AG09309 (cell line): ENCODE measurements at places on chromosomes 5 and 9.
A peak's percentile ranks its signal among the peaks of the same experiment; 100 is the strongest.

DNA sequence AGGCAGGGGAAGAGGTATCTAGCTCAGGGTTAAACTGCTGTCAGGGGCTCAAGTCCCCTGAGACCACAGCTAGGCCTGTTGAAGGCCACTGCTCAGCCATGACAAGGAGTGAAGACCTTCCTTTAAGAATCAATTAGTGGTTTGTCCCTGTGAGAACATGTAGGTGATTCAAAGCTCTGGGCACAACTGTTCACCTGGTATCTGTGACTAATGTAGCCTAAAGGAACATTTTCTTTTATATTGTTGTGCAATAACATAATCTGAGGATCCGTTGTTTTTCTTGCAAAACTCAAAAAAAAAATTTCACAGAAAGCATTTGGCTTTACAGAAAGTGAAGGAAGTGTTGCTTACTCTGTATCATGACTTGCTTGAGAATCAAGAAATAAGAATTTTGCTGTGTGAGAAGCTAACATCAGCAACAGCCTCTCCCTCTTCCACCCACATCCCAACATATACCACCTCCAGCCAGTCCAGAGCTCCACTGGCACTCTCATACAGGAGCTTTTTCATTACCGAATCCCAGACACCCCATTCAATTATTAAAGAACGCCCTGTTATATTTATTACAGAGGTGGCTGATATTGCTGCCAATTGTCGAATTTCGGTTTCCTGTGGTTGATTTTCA lies 807.0 kb downstream of the TLE4 start:
- DNase-seq, result no peak

GRCh38 chr5:2575871-2576270 lies 175.6 kb downstream of the IRX2 start:
- no peak for DNase-seq

DNA sequence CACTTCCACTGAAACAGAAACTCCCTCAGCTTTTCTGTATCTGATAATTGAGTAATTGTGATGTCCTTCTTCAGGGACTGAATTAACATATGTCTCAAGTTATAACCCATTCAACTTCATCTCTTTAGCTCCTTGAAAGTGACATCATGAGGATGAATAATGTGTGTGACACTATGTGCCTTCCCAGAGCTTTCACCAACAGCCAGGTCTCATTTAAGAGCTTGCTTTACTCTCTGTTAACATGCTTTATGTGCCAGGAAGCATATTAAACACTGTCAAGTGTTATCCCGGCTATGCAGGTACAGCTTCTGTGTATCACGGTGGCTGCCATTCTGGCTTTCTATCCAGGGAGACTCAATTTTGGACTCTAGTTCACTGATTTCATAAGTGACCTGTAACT lies 799.9 kb downstream of the CDH12 start:
- DNase-seq, result no peak

- DNase-seq, result no peak
These were observed 58.3 kb upstream of the SEMA6A start for GRCh38 chr5:116632890-116633289.

DNA sequence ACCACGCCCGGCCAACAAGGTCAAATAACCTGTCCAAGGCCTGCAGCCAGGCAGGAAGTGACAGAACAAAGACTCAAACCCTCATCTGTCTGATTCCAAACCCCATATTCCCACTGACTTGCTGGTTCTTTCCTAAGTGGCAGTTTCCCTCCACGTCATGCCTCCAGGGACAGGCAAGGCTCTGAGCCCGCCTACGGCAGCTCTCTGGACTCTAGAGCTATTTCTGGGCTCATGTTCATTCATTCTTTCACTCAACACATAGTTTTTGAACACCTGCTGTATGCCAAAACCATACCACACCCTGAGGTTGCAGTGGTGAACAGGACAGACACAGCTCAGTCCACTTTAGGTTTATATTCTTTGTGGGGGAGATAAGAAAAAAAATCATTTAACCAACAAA lies 5.2 kb upstream of the FBP1 start:
- no peak for DNase-seq

GRCh38 chr5:174293481-174293880 lies 248.0 kb downstream of the NSG2 start:
- no peak for DNase-seq

- DNase-seq, result no peak
These were observed 8.1 kb downstream of the GSN start for GRCh38 chr9:121275781-121276658.

DNA sequence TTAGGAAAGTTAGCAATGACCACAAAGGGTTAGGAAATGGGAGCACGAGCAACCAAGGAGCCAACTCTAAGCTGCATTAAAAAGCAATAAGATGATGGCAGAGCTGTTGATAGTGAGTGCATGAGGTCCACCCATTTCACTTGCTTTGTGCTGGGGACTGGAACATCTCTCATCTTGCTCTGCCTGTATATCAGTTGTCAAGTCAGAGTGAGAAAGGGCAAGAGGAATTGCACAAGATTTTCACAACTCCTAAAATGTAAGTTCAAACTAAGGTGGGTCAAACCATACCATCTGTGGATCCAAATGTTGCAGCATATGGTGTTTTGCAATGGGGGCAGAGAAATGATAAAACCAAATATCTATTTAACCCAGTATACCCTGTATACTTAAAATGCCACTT lies 2.8 kb upstream of the ESM1 start:
- DNase-seq, result no peak

GRCh38 chr9:87181670-87182069 lies 234.4 kb upstream of the GAS1 start:
- DNase-seq, result no peak

- no peak for DNase-seq
These were observed 111.5 kb downstream of the KDM4C start for GRCh38 chr9:6869081-6869948.

- no peak for DNase-seq
These were observed 941.4 kb upstream of the CTNND2 start for GRCh38 chr5:12845549-12846159.

GRCh38 chr5:67146574-67146973 lies 50.0 kb downstream of the CD180 start:
- no peak for DNase-seq

- DNase-seq, result no peak
These were observed 67.7 kb upstream of the CCL21 start for GRCh38 chr9:34777666-34778065.

GRCh38 chr9:89864257-89864656 lies 259.4 kb downstream of the GADD45G start:
- DNase-seq, result no peak

DNA sequence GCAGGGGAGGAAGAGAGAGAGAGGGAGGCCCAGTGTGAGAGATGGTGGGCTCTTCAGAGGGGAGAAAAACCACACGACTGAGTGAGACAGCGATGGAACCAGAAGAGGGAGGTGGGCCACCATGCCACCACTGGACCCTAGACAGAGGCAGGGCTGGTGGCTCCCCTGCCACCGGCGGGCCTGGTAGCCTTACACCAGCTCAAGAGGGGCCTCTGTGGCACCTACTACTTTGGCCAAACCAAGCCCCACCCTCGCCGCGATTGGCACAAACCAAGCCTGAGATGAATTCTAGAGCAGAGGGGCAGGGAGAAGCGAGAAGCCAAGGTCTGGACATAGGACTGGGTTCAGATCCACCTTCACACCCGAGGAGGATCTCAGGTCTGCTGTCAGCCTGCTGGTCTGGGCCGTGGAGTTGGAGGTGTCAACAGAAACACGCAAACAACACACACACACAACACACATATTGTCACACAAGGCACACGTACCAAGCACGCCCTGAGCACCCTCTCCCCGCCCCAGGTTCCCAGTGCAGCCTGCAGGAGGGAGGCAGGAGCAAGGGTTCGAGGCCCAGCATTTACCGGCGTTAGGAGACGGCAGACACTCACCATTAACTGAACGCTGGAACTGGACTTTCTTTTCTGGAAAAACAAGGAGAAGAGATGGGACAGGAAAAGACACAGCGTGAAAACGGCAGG lies 49.4 kb downstream of the SLC6A7 start:
- DNase-seq, result no peak

DNA sequence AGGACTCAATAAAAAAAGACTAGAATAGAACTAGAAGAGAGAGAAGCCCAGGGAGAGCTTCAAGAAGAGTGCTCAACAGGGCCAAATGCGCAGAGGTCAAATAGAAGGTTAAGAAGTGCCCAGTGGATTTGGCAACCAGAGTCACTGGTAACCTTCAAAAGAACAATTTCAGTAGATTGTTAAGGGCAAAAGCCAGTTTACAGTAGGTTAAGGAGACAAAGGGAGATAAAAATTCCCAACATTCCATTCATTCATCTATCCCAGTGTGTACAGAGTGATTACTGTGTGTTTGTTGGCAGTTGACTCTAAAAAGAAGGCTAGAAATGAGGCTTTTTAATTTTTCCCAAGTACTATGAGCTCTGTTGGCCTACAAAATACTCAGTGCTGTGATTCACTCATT lies 69.4 kb downstream of the RIGI start:
- no peak for DNase-seq

- DNase-seq, result no peak
These were observed 920.5 kb downstream of the TLE4 start for GRCh38 chr9:80492221-80492620.

- DNase-seq, result no peak
These were observed 331.8 kb downstream of the KDM4C start for GRCh38 chr9:7089406-7090193.

- DNase-seq, result no peak
These were observed 71.3 kb downstream of the TMC1 start for GRCh38 chr9:72592502-72593403.

GRCh38 chr9:36935332-36935731 lies 98.7 kb downstream of the PAX5 start:
- no peak for DNase-seq

- no peak for DNase-seq
These were observed 85.3 kb downstream of the MVB12B start for GRCh38 chr9:126411948-126412284.

DNA sequence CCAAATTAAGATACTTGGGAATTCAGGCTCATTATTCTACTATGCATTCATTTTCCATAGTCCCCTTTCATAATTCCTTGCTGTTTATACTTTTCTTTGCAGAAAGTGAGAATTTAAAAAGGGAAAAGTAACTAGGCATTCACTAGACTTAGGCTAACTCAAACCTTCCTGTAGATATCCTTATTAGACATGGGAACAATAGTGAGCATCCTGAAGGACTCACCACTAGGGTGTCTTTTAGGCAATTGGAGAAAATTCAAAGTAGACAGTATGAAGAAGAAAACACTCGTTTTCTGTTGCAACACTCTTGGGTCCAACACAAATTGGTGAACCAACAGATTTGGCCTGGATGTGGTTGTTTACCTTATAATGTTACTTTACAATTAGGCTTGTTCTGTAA lies 213.2 kb upstream of the GRIN3A start:
- no peak for DNase-seq

GRCh38 chr5:11007269-11007870 lies 246.3 kb upstream of the DAP start:
- no peak for DNase-seq

DNA sequence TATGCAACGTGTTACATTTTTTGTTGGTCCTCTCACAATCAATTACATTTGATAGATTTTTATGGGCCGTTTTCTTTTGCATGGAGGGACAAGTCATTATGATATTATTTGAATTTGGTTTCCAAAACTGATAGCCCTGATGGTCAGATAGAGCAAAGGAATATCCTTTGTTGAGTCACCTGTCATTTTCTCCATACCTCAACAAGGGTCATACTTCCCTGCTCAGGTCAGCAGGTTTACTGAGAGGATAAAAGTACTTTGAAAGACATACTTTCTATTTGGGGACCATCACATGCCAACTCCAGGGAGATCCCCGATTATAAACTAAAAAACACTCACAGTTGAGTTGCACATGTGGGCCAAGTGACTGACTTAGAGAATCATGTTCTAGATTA lies 132.9 kb downstream of the SUSD1 start:
- no peak for DNase-seq

- DNase-seq, result no peak
These were observed 539.5 kb downstream of the EBF1 start for GRCh38 chr5:158560170-158560569.

GRCh38 chr5:25707093-25707492 lies 1062.3 kb upstream of the CDH10 start:
- no peak for DNase-seq

- no peak for DNase-seq
These were observed 88.4 kb downstream of the CDH12 start for GRCh38 chr5:22764736-22765135.

- DNase-seq, result no peak
These were observed 156.0 kb downstream of the COL23A1 start for GRCh38 chr5:178434016-178434761.

DNA sequence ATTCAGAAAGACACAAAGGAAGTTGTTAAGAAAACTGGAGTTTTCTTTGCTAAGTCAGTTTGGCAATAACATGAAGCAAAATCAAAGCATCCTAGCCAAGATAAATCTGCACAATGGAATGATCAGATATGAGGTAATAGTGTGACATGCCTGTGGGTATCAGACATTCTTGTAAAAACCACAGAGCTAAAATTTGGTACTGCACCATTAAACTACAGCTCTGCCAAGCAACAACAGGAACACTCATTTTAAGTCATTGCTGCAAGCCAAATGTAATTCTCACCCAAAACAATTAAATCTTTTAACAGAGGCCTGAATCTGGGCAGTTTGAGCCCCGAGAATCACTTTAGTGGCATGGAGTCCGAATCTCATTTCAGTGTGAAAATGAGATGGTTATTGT lies 96.6 kb downstream of the VCAN start:
- DNase-seq, result peak; percentile 92

GRCh38 chr5:168093200-168093910 lies 198.1 kb upstream of the WWC1 start:
- no peak for DNase-seq

DNA sequence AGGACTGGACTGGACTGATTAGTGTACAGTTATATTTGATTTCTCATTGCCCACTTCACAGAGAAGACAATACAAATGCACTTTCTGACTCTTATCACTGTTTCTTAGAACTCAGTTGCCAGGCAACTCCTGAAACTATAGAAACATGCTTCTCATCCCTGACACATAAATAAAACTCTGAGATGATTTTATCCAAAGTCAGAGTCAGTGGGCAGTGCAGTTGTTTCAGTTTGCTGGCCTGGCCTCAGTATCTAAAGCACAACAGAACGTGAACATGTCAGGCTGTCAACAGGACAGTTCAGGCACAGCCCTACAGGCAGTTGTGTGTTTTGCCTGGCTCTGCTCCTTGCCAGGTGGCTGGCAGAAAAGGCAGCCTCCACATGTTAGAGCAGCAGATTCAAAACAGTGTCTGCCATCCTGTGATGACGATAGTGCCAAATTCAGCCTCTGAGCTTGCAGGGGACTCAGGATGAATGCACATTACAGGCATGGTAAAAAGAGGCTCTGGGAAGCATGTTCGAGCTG lies 65.1 kb upstream of the CCDC152 start:
- no peak for DNase-seq

GRCh38 chr9:10843151-10843550 lies 230.3 kb upstream of the PTPRD start:
- no peak for DNase-seq

DNA sequence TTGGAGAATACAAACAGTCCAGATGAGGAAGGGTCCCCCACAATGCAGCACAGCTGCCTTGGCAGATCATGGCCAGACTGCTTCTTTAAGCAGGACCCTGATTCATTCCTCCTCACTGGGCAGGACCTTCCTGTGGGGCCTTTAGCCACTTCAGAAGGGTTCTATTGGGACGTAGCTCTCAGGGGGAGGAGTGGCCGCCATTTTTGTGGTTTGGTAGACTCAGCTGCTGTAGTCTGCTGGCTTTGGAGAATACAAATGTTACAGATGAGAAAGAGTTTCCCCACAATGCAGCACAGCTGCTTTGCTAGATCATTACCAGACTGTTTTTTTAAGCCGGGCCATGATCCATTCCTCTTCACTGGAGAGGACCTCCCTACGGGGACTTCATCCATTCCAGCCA lies 57.4 kb downstream of the TMEM38B start:
- DNase-seq, result no peak

- DNase-seq, result no peak
These were observed at the start of gene PTGS1 for GRCh38 chr9:122370869-122371755. TSS of gene PTGS1 (plus strand) at chr9:122371024. CDS start at chr9:122371085, 61 bp downstream.
